ENCODE measurements at places on chromosomes 16 and 17.

DNA sequence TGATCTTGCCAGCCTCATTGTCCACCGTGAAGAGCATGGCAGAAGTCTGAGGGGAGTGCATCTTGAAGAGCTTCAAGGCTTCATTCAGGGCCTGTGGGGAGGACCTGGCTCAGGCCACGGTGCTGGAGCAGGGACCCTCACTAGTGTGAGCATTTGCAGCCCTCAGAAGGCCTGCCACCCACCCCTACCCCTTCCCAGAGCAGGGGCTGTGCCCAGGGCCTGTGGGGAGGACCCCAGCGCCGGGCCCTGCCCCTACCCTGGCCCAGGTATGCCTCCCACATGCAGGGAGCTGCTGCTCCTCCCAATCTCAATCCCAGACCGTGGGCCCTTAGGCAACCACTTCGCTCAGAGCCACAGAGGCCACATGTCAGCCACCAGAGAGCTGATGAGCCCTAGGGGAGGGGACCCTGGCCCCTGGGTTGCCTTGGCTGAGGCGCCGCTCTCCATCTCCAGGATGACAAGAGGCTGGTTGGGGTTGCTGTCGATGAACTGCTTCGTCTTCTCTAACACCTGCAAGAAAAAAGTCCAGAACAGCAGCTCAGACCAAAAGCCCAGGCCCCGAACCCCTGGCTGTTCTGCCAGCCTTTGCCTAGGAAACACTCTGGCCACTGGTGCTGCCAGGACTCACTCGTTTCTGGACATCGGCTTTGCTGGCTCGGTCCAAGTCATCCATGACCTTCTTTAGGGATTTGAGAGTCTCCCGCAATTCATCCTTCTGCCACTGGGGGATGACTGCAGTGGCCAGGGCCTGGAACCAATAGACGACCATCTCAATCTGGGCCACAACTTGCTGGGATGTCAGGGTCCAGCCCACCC, 1.8 kb upstream of the EXOSC6 start:
- peak; percentile 27 for DNase-seq

GRCh38 chr16:56534847-56535383, 15.1 kb upstream of the BBS2 start:
- DNase-seq, result no peak

DNA sequence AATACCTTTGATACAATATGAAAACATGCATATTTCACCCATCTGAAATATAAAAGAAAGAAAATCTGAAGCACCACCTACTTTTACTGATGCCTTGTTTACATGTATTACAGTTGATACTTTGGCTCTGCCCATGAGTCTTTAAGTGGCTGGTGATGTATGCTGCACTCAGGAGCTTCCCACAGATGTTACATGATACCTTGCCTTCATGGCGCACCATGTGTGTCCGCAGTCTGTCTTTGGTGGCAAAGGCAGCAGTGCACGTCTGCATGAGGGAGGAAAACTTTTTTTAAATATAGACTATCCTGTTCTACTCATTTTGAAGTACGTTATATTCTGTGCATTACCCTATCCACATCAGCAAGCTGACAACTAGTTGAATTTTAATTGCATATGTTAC, 7.5 kb downstream of the VEZF1 start:
- DNase-seq, result no peak

GRCh38 chr16:14007450-14007849, 63.7 kb upstream of the MRTFB start:
- no peak for DNase-seq

DNA sequence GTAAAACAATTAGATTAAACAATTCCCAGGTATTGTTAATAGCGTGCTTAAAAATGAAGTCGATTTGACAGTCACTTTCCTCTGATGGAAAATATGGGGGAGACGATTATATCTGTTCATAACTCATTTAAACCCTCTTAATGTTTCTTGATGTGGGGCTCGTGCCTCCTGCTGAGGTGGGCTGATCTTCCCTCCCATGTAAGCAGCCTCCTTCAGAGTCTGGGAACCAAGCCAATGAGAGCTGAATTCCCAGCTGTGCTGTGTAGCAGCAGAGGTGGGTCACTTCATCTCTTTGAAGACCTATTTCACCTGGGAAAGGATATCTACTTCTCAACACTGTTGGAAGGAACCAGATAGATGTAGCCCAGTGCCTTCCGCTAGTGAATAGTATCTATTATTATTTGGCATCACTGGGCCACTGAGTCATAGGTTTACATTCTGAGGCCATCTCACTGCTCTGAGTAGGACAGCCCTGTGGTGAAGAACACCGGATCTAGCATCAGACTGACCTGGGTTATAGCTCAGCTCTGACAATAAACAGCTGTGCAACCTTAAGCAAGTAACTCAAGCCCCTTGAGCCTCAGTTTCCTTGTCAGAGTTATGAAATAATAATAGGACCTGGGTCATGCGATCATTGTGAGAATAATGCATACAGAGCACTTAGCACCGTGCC, 85.3 kb upstream of the C16orf82 start:
- no peak for DNase-seq

GRCh38 chr16:2486645-2487516, 12.0 kb downstream of the TBC1D24 start:
- peak; percentile 88 for DNase-seq

DNA sequence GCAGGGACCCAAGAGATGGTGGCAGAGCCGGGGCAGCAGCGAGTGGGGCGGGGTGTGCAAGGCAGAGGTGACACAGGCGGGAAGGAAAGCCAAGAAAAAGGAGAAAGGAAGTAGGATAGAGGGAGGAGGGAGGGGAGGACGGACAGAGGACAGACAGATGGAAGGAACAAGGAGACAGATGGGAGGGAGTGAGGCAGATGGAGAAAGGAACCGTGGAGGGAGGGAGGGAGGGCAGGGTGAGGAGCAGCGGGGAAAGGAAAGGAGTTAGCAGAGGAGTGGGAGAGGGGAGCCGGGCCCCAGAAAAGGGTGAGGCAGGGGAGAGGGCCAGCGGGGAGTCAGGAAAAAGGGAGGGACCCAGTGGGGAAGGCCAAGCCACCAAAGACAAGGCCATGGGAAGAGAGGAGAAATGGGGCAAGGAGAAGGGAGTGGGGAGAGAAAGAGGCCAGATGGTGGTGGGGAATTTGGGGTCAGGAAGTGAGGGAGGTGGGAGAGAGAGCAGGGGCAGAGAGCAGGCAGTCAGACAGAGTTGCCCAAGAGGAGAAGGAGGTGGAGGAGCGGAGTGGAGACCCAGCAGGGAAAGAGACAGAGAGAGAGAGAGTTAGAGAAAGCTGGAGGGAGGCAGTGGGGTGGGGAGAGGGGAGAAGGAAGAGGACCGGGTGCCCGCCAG, 13.2 kb upstream of the ASGR1 start:
- DNase-seq, result no peak

DNA sequence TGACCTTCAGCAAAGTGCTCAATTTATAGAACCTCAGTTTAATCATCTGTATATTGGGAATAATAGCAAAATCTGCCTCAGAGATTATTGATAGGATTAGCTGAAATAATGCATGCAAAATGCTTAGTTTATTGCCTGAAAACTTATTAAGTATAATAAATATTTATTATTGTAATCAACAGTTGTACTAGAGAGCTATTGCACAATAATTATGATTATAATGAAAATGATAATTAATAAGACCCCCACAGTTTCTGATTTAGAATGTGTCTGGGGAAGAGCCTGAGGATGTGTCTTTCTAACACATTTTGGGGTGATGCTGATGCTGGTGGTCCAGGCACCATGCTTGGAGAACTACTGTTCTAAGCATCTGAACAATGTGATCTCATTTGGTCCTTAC, 419.6 kb downstream of the NPIPA7 start:
- DNase-seq, result no peak

DNA sequence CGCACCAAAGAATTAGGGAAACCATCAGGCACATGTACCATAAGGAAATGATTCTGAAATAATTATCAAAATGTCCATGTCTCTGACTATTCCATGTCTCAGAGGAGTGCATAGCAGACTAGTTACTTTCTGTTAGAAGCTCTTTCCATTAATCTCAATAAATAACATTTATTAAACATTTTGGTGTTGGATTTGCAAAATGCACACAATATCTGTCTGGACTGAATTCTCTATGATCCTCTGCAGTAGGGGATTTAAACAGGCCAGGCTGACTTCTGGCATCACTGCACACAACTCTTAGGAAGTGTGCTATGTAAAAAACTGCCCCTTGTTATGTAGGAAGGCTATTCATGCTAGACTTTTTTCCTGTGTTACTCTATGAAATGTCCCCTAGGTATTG, 283.3 kb upstream of the CDH5 start:
- DNase-seq, result no peak

DNA sequence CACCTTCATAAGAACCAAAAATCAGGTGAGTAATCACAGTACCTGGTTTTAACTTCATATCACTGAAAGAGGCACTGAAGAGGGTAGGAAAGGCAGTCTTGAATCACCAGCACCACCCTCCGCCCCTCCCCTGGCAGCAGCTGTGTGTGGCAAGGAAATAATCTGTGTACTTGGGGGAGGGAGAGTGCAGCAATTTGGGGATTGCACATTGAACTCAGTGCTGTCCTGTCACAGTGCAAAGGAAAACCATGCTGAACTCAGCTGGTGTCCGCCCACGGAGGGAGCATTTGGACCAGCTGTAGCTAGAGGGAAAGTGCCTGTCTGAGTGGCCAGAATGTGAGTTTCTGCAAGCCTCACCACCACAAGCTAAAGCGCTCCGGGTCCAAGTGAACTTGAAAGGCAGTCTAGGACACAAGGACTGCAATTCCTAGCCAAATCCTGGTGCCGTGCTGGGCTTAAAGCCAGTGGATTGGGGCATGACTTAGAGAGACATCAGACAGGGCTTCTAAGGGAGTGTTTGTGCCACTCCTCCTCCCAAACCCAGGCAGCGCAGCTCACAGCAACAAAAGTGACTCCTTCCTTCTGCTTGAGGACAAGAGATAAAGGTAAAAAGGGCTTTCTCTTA, 39.7 kb upstream of the ALDH3A1 start:
- DNase-seq, result no peak

- DNase-seq, result no peak
Measured at GRCh38 chr16:12159028-12159427, 182.5 kb downstream of the SNX29 start.

DNA sequence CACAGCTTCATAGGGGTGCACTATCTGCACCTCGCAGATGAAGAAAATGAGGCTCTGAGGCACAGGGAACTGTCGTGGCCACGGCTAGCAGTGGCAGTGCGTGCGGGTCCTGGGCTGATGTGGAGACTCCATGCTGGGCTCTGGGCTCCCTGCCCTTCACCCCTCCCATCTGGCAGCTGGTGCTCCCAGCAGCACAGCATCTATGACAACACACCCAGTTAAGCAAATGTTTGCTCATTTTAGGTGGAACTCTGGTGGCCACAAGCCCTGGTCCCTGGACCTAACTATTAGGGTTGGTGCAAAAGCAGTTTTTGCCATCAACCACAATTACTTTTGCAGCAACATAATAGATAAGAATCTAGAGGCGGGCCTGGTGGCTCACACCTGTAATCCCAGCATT, 30.9 kb downstream of the IFT140 start:
- DNase-seq, result no peak

GRCh38 chr17:56023851-56024250, 129.4 kb upstream of the ANKFN1 start:
- DNase-seq, result no peak

GRCh38 chr16:72858665-72859493, 189.0 kb downstream of the ZFHX3 start:
- DNase-seq, result no peak

DNA sequence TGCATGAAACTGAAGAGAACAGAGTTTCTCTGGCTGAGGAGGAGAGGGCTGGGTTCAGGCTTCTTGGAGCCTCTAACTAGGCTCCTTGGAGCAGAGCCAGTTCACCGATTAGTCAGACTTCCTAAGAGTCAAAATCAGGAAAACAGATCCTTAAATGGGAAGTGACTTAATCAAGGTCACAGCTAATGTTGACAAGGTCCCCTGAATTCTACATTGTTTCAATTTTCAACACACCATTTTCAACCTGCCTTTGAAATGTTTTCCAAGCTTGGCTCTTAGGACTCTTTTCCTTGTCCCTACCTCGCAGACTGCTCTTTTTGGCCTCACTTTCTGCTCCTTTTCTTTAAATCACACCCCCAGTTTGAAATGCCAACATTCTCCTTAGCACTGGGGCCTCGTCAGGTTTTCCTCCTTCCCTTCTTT, 16.3 kb downstream of the MYL4 start:
- DNase-seq, result no peak

DNA sequence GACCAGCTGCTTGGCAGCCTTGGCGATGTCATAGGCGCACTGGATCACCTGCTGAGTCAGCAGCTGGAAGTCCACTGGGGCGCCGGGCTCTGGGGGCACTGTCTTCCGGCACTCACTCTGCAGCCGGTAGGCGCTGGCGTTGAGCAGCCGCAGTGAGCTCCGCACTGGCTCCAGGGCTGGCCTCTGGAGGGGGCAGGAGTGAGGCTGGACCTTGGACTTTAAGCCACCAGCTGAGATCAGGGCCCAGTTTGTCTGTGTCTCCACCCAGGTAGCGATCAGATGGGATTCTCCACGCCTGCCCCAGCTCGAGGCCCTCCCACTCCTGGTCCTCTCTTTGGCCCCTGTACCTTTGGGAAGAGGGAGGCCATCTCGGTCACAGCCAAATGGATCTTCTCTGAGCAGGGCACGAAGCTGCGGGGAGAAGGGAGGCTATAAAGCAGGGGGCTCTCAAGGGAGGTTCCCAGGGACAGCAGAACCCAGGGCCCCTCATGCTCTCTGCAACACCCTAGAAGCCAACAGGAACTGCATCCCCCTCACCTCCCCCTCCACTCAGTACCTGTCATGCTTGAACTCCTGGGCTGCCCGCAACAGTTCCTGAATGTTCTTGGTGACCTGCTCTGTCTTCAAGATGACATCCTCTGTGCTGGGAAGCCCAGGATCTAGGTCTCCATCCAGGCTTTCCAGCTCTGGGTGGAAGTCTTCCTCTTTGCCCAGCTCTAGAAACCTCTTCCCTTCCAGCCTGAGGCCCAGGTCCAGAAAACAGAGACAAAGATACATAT, 6.4 kb downstream of the TP53I13 start:
- no peak for DNase-seq

- no peak for DNase-seq
Measured at GRCh38 chr17:69961501-69962145, 113.4 kb upstream of the KCNJ16 start.

DNA sequence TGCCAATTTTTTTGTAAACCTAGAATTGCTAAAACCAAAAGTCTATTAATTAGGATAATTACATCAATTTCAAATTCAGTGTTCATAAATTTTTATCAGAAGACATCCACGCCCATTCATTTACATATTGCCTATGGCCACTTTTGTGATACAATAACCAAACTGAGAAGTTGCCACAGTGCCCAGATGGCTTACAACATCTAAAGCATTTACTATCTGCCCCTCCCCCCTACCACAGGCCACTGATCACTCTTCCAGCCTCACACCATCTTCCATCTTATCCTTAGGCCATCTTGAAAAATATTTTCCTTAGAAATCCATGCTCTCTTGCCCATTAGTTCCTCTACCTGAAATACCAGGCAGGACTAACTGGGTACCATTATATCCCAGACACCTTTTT, 6.3 kb upstream of the PRKAR1A start:
- DNase-seq, result no peak

GRCh38 chr16:24988593-24989338, 26.4 kb downstream of the ARHGAP17 start:
- DNase-seq, result no peak

GRCh38 chr17:55344514-55344997, 77.1 kb downstream of the MMD start:
- DNase-seq, result no peak

All from germinal center (tissue), 1 donor.